ENCODE measurements at places on chromosomes 4 and X. TPM values are rescaled to one million over a fixed set of nuclear protein-coding genes. Genes with fewer than 3 reads are reported as not detected.

Gene SPP1
- 218 TPM for total RNA-seq

Gene DRD5
- total RNA-seq: not detected

Gene NPY1R
- not detected for total RNA-seq

Gene CLDN22
- not detected for total RNA-seq

Gene STAP1
- total RNA-seq: not detected

Gene IL9R
- 0.20 TPM for total RNA-seq

Gene SERPINA7
- total RNA-seq: not detected

Gene NEIL3
- 12.1 TPM for total RNA-seq

Gene SRPX
- 4.8 TPM for total RNA-seq

Gene OTC
- total RNA-seq: not detected

Gene BRS3
- not detected for total RNA-seq

Gene LONRF3
- total RNA-seq: 2.5 TPM

Gene TCP11X2
- not detected for total RNA-seq

Gene ANKRD50
- 2.9 TPM for total RNA-seq

Gene CLDN34
- total RNA-seq: not detected

Gene RASL11B
- total RNA-seq: 0.14 TPM

Gene TRIM61
- not detected for total RNA-seq

Gene EDA
- 0.76 TPM for total RNA-seq

Gene PCSK1N
- total RNA-seq: 52.0 TPM

Gene SLC16A2
- total RNA-seq: 24.6 TPM

Gene COL25A1
- total RNA-seq: not detected

Gene TIGD4
- 0.18 TPM for total RNA-seq

Gene C4orf51
- total RNA-seq: not detected

Gene PRPS1
- total RNA-seq: 103 TPM

Gene CXCL1
- total RNA-seq: 14.5 TPM

Gene SPANXB1
- total RNA-seq: 2.5 TPM

Gene PDZD11
- 95.5 TPM for total RNA-seq

Gene PFKFB1
- 0.11 TPM for total RNA-seq

Gene MAGEA3
- total RNA-seq: 2.7 TPM

Gene FBXL5
- 41.1 TPM for total RNA-seq

Gene PLRG1
- 57.3 TPM for total RNA-seq

Gene SEPTIN6
- 10.3 TPM for total RNA-seq

Gene PGAM4
- total RNA-seq: 0.54 TPM

Gene PPP2R3B
- 32.6 TPM for total RNA-seq

Gene BEX2
- total RNA-seq: 14.1 TPM

Gene CYBB
- total RNA-seq: not detected

Gene ADGRG2
- 9.9 TPM for total RNA-seq

Gene UGT2B15
- not detected for total RNA-seq

Gene TXLNG
- 13.9 TPM for total RNA-seq

Gene NWD2
- not detected for total RNA-seq

Gene SRPK3
- total RNA-seq: not detected

Gene DUSP21
- not detected for total RNA-seq

Gene TIMM8A
- 29.0 TPM for total RNA-seq

Gene XK
- 0.34 TPM for total RNA-seq

Gene BMX
- not detected for total RNA-seq

Gene FOXP3
- total RNA-seq: 0.13 TPM

All from A549 treated with ZK216348 at 1 μM for 4 hours (cell line).